ENCODE measurements at places on chromosomes 2 and 18.

DNA sequence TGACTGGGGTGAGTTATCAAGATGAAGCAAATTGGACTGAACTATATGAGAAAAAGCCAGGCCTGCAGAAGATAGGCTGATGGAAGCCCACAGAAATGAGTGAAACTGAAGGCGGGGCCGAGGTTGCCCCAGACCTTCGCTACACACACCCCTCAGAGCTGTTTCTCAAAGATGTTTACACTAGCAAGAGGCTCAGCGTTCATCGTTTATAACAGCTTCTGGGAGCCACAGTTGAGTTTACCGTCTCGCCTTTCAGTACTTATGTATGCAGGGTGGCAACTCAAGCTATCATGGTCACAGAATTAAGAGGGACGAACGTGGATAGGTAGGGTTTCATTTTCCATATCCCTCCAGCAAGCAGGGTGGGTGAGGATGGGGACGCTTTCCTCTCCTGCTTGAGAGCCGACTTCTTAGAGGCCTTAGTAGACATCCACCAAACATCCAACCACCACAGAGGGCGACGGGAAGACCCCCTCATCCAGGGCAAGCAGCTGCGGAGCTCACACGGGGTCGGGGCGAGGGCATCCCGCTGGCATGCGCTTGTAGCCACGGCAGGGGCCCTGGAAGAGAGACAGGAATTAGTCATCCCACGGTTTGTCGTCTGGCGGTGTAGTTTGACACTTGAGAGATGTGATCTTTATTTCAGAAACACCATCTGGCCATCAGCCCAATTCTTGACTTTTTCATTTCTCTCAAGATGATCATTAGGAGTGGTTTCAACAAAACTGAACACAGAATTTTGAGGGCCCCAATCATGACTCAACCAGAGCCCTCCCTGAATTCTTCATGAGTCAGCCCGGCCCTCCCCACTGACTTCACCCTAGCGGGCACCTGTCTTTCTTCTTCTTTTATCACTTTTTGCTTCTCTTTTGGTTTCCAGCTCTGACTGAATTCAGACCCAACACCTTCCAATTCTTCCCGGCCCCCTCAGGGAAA is 109.1 kb upstream of the CTDP1 start:
- no peak overlapping the region for H3K4me3 ChIP-seq
- no peak overlapping the region for H3K27ac ChIP-seq
- H3K4me1 ChIP-seq = no peaks in the 10 kb centered on the region
- peak; percentile 48 for DNase-seq
- H3K27me3 ChIP-seq = no peaks in the 10 kb centered on the region

GRCh38 chr18:4134700-4135099 is 320.4 kb downstream of the DLGAP1 start:
- H3K4me3 ChIP-seq = no peak overlapping the region
- DNase-seq = no peak
- H3K27ac ChIP-seq = no peak overlapping the region
- H3K27me3 ChIP-seq = no peaks in the 10 kb centered on the region
- no peaks in the 10 kb centered on the region for H3K4me1 ChIP-seq
- H3K36me3 ChIP-seq = no peaks in the 10 kb centered on the region

GRCh38 chr2:147603447-147603846 is 241.4 kb upstream of the ACVR2A start:
- no peaks in the 10 kb centered on the region for H3K27me3 ChIP-seq
- no peaks in the 10 kb centered on the region for H3K4me1 ChIP-seq
- no peaks in the 10 kb centered on the region for H3K36me3 ChIP-seq
- H3K4me3 ChIP-seq = no peak overlapping the region
- no peak for DNase-seq

DNA sequence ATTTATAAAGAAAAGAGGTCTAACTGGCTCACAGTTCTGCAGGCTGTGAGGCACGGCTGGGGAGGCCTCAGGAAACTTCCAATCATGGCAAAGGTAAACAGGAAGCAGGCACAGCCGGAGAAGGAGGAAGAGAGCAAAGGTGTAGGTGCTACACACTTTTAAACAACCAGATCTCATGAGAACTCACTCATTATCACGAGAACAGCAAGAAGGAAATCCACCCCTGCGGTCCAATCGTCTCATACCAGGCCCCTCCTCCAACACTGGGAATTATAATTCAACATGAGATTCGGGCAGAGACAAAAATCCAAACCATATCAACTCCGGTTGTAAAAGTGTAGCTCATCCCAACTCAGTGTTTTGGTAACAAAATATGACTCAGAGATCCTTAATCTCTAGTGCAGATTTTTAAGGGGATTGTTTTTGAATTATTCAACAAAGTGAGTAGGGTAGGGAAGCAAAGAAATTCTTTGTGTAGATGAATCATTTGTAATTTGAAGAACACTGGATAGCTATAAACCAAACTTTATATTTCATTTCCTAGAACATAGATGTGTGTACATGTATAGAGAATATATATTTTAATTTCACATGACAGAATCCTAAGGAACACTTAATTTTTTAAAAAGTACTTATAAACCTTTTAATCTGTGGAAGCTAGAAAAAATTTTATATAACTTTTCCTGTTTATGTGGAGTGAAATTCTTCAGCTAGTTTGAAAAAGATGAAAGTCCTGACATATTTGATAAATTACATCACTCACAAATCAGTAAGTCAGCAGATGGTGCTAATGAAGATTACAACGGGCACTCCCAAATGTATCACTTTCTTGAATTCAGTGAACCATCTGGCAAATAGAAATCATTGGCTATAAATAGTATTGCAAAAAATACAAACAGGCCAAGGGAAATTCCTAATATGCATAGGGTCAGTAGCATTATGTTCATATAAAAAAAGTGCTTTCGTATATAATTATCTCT is 130.1 kb downstream of the OLA1 start:
- DNase-seq = no peak
- no peak overlapping the region for H3K4me3 ChIP-seq
- H3K4me1 ChIP-seq = no peaks in the 10 kb centered on the region
- no peak overlapping the region for H3K27ac ChIP-seq
- H3K36me3 ChIP-seq = no peaks in the 10 kb centered on the region
- H3K27me3 ChIP-seq = no peaks in the 10 kb centered on the region

- no peaks in the 10 kb centered on the region for H3K36me3 ChIP-seq
- H3K4me3 ChIP-seq = no peak overlapping the region
- H3K4me1 ChIP-seq = no peaks in the 10 kb centered on the region
- H3K27ac ChIP-seq = no peak overlapping the region
- no peak for DNase-seq
Measured at GRCh38 chr2:154368153-154368552, 330.3 kb upstream of the KCNJ3 start.

- no peaks in the 10 kb centered on the region for H3K36me3 ChIP-seq
- H3K4me1 ChIP-seq = no peaks in the 10 kb centered on the region
- H3K27me3 ChIP-seq = no peaks in the 10 kb centered on the region
- no peak overlapping the region for H3K27ac ChIP-seq
- no peak for DNase-seq
Measured at GRCh38 chr2:163553601-163554000, 182.2 kb downstream of the FIGN start.

DNA sequence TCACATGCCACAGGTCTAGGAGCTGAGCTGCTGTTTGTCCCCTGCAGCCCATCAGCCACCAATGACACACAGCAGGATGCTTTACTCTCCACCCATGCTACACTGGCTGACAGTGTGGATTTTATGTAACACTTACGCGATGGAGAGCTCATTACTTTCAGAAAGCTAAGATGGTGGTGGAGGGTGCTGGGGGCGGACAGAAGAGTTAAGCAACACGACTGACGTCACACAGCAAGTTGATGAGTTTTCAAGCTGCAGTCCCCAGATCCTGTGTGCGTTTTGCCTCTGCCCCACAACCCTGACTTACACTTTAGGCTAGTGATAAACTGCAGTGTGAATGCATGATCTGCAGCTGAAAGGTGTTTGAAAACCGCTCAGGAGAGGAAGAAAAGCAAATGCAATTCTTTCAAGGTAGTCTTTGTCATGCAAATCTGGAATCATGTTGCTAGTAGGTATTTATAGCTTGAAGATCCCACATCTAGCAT is 42.4 kb downstream of the MRPS5 start:
- no peak overlapping the region for H3K4me3 ChIP-seq
- H3K4me1 ChIP-seq = peaks cover 10% of the 10 kb centered on the region

DNA sequence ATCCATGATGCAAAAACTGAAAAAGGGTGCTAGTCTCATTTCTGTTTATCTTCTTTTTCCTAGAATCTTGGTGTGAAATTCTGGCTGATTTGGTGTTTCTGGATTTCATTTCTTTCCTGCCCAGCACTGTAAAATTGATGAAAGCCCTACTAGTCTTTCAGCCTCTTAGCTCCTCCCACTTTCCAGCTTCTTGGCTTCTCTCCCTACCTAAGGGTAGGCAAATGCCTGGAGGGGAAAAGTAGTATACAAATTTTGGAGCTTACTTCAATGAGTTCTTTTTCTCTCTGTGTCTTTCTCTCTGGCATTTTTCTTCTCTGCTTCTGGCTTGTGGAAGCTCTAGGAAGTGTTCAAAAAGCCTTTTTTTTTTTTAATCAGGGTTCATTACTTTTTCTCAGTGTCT is 160.5 kb downstream of the XIRP2 start:
- no peaks in the 10 kb centered on the region for H3K36me3 ChIP-seq
- H3K4me3 ChIP-seq = no peak overlapping the region
- H3K27me3 ChIP-seq = no peaks in the 10 kb centered on the region
- no peak overlapping the region for H3K27ac ChIP-seq
- no peaks in the 10 kb centered on the region for H3K4me1 ChIP-seq

DNA sequence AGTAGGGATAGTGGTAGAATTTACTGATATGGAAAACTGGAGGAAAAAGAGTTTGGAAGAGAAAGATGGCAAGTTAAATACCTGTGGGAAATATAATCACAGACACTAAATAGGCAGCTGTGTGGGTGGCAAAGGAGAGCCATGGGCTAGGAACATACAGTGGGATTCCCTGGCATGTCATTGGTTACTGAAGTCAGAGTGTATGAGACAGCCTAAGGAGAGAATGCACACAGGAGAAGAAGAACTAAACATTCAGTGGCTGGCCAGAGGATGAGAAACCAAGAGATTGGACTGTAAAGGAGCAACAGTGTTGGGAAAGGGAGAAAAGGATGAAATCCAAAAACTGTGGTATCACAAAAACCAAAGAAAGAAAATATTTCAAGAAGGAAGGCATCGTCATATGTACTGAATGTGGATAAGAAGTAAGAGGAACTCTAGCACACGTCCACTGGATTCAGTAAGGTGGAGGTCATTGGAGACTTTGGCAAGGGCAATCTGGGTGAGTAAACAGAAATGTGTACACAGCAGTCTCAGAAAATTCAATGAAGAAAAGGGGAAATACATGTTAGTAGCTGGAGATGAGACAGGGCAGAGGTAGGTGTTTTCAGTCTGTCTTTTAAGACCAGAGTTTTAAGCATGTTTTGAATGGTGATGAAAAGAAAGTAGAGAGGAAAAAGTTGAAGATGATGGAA is 83.3 kb downstream of the SPIRE1 start:
- no peaks in the 10 kb centered on the region for H3K36me3 ChIP-seq
- no peak overlapping the region for H3K27ac ChIP-seq
- H3K27me3 ChIP-seq = no peaks in the 10 kb centered on the region
- no peak for DNase-seq

- DNase-seq = no peak
- H3K36me3 ChIP-seq = no peaks in the 10 kb centered on the region
- no peaks in the 10 kb centered on the region for H3K27me3 ChIP-seq
Measured at GRCh38 chr2:162934191-162934590, 95.6 kb upstream of the KCNH7 start.

DNA sequence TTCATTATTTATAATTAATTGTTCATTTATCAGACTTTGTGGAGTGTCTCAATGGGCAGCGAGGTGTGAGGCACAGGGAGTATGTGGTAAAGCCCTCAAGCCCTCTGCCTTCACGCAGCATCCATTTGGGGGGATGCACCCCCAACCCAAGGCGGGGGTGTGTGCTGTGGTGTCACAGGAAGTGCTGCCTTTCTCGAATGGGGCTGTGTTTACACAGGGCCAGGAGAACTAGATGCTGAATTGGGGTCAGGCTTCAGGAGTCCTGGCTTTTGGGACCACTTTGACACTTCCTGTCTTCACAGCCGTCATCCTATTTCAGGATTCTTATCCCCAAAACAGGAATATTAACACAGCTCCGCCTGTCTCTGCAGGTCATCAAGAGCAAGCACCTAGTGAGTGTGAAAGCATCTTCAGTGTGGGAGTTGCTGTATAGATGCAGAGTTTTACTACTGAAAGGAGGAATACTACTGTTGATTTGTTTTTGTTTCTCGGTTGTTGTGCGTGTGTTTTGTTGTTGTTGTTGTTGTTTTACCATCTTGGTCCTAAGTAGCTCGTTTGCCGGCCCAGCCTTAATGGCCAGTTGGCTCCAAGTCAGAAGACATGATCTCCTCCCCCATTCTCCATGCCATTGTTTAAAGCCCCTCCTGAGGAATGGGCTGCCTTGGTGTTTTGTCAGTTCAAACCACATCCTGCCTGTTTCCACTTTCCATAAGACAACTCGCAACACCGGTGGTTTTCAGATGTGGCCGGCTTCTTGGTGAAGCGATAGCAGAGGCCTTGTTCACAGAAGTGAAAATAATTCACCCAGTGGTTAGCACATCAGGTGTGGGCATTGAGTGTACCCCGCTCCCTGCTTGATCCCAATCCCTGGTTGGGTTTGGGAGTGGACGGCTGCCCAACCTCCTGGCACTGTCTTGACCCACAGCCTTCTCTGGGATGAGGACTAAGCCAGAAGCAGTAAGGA is 221.3 kb downstream of the BCL2 start:
- no peaks in the 10 kb centered on the region for H3K36me3 ChIP-seq
- no peak overlapping the region for H3K27ac ChIP-seq
- DNase-seq = no peak
- peaks cover 29% of the 10 kb centered on the region for H3K4me1 ChIP-seq
- H3K4me3 ChIP-seq = no peak overlapping the region

DNA sequence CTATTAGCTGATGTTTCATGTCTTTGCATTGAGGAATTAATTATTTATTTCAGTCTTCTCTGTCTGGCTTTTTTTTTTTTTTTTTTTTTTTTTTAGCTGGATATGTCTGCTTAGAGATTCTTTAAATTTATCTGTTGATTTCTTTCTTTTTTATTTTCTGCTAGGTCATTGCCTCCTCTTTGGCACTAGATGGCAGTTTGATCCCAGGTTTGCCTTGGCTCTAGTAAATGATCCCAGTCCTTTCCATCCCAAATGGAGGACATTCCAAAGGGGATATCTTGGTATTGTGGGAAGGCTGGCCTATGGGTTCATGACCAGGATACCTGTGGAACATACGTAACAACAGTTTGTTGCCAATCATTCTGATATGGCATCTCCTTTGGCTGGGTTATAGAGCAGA is 339.5 kb upstream of the GCFC2 start:
- H3K4me3 ChIP-seq = no peak overlapping the region
- H3K27ac ChIP-seq = no peak overlapping the region
- no peak for DNase-seq
- no peaks in the 10 kb centered on the region for H3K27me3 ChIP-seq
- H3K4me1 ChIP-seq = no peaks in the 10 kb centered on the region

DNA sequence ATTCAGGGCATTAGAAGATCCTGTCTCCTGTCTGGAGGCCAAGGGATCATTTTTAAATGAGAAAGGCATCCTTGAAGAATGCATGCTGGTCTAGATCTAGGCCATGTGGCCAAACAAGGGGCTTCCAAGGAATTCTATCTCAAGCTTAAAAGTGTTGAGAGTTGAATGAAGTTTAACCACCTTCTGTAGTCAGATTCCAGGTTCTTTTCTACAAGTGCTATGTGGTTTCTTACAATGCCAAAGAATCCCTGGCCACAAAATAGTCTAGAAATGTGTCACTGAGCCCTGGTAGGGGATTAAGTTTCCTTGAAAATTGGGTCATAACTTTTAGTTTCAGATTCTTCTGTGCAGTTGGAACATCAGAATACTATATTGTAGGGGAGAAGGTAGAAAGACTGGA is 640.7 kb upstream of the ACVR2A start:
- H3K4me3 ChIP-seq = no peak overlapping the region
- no peaks in the 10 kb centered on the region for H3K4me1 ChIP-seq
- no peaks in the 10 kb centered on the region for H3K36me3 ChIP-seq
- H3K27ac ChIP-seq = no peak overlapping the region
- H3K27me3 ChIP-seq = no peaks in the 10 kb centered on the region
